ENCODE measurements at places on chromosomes 7 and 10.

- DNase-seq, result peak; percentile 41
Observed at GRCh38 chr10:4384245-4384644, 441.8 kb upstream of the AKR1E2 start.

- no peak for DNase-seq
Observed at GRCh38 chr10:2993636-2994035, 73.7 kb upstream of the PFKP start.

DNA sequence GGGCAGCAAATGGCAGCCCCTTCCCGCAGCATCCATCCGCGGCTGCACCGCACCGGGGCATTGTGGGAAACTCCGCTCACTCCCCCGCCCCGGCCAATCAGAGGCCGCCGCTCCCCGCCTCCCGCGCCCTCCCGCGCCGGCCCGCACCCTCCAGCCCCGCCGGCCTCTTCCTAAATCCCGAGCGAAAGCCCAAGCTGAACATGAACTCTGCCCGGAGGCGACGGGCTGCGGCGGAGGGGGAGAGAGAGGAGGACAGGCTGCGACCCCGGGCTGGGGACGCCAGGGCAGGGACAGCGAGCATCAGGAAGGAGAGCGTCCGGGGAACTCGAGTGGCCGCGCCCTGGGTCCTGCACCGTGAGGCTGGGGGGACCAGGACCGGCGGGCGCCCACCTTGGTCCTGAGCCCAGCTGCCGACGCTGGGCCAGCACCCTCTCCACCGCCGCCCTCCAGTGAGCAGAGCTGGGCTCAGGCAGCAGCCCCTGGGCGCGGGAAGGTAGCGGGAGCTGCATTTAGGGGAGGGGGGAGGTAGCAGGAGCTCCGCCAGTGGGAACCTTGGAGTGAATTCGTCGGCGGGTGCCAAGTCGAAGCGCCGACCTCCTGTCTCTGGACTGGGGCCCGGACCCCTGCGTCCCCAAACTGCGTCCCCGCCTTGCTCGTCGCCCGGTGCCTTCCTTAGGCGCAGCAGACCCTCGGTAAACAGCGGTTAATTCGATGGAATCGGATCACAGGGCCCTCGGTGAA is at the start of gene DGKI:
DGKI (minus strand) TSS at position 148 of the 741 bp plus-strand sequence.
- no peak for DNase-seq

DNA sequence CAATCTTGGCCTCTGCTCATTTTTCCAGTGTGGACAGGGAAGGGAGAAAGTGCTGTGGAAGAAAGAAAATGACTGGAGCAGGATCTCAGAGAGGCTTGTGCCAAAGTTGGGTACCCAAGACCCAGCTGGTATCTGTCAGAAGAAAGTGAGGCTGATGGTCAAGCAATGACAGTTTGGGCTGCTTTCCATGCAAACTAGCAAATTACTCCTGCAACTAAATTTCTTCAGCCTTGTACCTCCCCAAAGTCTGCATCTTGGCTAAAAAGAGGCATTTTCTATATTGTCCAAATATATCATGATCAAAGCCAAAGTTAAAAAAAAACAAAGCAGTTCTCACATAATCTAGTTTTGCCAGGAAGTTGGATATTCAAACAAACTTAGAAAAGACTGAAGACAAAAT is 208.5 kb upstream of the FRMD4A start:
- DNase-seq, result no peak

DNA sequence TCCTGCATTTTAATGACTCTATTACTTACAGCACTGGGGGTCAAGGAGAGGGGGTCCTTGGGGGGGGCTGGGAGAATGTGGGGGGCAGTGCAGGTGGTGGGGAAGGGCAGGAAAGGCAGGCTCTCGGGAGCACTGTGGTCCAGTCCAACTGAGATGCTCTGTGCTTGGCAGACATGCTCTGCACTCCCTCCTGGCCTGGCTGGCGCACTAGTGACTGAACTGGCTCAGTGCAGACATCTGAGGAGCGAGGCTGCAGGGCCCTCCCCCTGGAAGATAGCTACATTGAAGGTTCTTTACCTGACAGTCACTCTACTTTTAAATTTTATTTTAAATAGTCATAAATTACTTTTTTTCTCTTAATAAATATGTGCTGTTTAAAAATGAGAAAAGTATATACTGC is 105.7 kb downstream of the NEURL1 start:
- no peak for DNase-seq

All from fibroblast of the aortic adventitia (primary cell).